ENCODE measurements at places on chromosomes 13 and 19.
A peak's percentile ranks its signal among the peaks of the same experiment; 100 is the strongest.

DNA sequence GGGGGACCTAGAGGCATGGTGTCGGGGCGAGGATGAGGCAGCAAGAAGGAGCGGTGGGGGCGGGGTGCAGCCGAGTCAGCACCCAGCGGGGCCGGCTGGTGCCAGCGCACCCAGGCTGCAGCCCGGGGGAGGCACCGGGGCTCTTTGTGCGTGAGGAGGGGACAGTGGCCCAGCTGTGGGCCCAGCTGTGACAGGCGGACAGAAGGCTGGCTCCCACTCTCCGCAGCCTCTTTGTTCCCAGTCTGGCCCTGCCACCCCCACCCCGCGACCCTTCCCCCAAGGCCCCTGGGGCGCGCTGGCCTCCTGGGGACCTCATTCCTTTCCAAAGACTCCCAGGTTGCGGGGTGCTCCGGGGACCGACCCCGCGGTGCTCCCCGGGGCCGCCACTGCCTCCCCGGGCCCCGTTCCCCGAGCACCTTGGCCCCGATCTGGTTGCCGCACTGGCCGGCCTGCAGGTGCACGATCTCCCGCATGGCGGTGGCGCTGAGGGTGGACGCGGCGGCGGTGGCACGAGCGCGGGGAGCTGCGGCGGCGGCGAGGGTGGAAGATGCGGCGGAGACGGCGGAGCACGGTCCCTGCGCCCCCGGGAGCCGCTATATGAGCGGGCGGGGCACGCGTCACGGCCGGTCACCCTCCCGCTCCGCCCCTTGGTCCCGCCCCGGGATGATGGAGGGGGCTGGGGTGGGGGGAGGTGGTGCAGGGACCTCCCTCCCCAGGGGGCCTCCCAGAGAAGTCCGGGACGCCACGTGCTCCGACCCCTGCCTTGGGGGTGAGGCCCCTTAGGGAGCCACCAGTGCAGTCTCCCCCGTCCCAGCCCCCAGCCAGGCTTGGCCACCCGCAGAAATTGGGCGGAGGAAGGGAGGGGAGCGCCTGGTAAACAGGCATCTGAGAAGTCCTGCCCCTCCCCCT, at the start of gene TUBB4A:
Gene TUBB4A (minus strand): TSS at position 570 of the 909 bp plus-strand sequence. CDS start 97 bp downstream, at position 473.
- DNase-seq = no peak

- DNase-seq = no peak
Measured at GRCh38 chr13:75645141-75645540, 9.0 kb downstream of the LMO7 start.

DNA sequence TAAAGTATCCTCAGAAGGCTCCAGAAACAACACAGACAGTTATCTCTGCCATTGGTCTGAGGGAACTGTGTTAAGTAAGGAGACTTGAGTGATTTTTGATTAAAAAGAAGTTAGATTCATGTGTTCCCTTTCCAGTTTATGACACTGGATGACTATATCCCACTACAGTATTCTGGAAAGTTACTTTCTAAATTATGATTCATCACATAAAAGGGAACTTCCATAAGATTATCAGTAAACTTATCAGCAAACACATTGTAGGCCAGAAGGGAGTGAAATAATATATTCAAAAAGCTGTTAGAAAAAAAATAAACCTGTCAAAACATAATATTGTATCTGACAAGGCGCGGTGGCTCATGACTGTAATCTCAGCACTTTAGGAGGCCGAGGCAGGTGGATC, 700.0 kb downstream of the SLITRK6 start:
- no peak for DNase-seq

DNA sequence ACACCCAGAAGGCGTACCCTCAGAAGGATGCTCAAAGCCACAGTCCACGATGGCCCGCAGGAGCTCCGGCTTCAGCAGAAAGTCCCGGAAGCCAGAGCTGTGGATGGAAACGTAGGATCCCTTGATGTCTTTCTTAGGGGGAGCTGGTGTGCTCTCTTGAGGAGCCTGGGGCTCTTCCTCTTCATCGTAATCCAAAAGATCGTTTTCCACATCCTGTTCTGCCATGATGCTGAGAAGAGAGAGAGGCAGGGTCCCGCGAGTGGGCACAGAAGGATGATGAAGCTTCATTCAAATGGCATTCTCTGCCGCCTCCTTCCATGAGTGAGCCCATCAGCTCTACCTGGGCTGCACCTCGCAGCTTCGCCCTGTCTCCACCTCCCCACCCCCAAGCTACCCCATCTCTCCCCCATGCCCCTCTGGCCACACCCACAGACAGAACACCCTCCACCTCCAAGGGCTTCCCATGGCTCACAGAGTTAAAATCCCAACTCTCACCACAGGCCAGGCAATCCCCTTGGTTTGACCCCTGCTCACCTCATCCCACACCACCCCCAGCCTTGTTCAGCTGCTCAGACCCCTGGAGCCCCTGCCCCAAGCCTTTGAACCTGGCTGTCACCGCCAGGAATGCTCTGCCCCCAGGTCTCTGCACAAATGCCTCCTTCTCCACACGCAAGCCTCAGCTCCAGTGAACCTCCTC, 6.0 kb downstream of the DDX39A start:
- peak; percentile 41 for DNase-seq

DNA sequence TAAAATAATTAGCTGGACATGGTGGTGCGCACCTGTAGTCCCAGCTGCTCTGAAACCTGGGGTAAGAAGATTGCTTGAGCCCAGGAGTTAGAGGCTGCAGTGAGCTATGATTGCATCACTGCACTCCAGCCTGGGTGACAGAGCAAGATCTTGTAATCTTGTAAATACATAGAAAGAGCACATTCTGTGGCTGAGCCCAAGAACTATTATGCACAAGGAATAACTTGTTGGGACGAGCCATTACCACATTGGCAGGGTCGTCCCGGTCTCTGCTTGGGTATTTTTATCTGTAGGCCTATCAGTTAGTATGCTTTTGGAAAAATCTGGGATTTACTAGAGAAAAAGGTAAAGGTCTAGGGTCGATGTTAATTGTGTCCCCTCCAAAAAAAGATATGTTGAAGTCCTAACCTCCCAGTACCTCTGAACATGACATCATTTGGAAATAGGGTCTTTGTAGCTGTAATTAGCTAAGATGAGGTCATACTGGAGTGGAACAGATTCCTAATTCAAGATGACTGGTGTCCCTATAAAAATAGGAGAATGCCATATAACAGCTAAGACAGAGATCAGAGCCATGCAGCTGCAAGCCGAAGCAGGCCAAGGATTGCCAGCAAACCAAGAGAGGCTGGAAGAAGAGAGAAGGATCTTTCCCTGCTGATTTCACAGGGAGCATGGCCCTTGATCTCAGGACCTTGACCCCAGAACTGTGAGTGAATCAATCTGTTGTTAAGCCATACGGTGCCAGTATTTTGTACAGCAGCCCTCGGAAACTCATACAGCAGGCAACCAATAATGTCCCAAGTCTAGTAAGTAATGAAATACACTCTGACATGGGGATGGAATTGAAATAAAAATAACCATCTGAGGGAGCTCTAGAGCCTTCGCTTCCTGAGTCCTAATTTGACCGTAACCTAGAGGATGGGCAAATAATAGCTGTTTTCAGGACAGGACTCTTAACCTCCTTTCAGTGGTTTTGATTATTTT, 77.0 kb downstream of the TM9SF2 start:
- no peak for DNase-seq

DNA sequence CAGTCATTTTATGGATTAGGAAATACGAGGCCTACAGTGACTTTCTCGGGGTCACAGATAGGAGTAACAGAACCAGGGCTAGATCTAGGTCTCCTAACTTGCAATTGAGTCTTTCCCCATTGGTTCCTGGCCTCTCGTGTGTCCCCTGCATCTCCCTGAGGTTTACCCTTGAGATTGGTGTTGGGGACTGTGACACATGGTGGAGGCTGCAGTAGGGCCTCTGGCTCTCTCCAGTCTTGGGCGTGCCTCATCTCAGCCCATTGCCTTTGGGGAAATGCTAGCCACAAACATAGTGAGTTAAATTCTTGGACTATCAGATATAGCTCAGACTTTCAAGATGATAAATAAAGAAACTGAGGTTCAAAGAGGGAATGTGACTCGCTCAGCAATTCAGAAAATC, 212.1 kb downstream of the KCNRG start:
- no peak for DNase-seq

GRCh38 chr19:11578258-11579142, 1.1 kb upstream of the ACP5 start:
- peak; percentile 42 for DNase-seq

DNA sequence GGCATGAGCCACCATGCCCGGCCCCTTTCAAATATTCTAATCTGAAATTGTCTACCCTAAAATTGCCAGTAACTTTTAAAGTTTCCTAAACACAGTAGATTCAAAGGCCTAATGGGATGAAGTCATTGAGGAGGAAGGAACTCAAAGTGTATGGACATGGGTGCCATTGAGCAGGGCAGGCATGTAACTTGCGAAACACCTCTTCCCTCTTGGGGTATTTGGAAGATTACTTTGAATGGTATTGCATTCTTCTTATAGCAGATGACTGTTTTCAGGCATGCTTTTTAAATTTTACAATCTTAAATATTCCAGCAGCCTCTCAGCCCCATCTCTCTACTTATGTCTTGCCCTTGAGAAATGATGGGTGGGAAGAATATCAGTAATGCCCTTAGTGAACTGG, 21.0 kb downstream of the TM9SF2 start:
- no peak for DNase-seq

GRCh38 chr13:24540236-24541126, 27.9 kb upstream of the PARP4 start:
- no peak for DNase-seq

DNA sequence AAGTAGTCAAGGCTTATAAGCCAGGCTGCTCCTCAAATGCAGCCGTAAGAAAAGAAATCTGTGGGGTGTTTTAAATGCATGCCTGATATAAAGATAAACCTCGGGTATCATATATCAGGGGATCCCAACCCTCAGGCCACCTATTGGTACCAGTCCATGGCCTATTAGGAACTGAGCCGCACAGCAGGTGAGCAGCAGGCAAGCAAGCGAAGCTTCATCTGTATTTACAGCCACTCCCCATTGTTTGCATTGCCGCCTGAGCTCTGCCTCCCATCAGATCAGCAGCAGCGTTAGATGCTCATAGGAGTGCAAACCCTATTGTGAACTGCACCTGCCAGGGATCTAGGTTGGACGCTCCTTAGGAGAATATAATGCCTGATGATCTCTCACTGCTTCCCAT, 233.5 kb upstream of the SERP2 start:
- DNase-seq = no peak

DNA sequence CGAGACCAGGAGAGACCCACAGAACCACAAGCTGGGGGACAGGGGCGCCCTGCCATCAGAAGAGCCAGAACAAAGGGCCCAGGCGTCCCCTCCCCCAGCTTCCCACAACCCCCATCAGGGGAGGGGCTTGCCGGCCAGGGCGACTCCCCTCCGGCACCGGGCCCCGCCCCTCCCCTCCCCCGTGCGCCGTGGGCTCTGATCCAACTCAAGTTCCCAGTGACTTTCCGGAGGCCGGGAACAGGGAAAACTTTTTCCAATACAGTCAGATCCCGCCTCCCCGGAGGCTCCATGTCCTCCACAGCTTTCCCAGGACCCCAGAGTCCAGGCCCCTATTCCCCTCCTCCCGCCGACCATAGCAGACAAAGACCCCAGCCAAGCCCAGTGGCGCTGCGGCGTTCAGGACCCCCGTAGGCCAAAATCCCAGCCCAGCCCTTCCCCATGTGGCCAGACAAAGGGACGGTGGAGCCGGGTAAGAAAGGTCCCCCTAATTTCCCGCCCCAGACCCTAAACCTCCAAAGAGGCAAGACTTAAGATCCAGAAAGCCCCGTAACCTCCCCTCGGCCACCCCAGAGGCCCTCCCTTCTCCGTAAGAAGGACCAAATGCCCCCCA, 673 bp downstream of the TEAD2 start:
- DNase-seq = peak; percentile 40
